ENCODE measurements at places on chromosomes 3 and 15.

- DNase-seq = no peak
Observed at GRCh38 chr15:83358972-83359564, 74.6 kb upstream of the BNC1 start.

DNA sequence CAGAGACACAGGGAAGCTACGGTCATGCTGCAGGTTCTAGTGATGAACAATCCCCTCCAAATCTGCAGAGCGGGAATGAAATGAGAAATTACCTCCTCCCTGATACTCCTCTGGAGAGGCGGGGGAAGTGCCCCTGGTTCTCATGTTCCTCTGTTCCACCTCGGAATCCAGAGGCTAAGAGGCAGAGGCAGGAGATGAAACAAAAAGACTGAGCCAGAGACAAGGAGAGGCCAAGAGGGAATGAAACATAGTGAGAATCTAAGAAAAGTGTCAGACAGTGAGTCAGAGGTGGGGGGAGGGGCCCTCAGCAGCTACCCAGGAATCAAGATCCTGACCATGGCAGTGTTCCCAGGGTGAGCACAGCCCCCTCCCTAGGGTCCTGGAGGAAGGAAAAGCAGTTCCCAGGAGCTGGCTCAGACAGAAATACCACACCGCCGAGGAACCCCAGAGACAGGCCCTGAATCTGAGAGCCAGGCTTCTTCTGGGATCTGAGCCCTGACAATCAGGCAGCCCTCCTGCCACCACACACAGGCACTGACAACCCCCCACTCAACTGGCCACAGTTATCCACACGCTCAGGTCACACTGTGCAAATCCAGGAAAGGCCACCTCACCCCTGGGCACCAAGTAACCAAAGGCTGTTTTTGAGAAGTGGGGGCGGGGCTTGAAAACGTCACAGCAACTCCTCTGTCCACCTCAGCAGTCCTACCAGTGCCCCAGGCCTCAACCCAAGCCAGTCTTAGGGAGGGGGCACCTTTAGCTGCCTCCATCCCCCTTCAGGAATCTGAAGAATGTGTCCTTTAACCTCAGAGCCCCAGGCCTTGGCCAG, 2.4 kb downstream of the CSRNP1 start:
- no peak for DNase-seq

DNA sequence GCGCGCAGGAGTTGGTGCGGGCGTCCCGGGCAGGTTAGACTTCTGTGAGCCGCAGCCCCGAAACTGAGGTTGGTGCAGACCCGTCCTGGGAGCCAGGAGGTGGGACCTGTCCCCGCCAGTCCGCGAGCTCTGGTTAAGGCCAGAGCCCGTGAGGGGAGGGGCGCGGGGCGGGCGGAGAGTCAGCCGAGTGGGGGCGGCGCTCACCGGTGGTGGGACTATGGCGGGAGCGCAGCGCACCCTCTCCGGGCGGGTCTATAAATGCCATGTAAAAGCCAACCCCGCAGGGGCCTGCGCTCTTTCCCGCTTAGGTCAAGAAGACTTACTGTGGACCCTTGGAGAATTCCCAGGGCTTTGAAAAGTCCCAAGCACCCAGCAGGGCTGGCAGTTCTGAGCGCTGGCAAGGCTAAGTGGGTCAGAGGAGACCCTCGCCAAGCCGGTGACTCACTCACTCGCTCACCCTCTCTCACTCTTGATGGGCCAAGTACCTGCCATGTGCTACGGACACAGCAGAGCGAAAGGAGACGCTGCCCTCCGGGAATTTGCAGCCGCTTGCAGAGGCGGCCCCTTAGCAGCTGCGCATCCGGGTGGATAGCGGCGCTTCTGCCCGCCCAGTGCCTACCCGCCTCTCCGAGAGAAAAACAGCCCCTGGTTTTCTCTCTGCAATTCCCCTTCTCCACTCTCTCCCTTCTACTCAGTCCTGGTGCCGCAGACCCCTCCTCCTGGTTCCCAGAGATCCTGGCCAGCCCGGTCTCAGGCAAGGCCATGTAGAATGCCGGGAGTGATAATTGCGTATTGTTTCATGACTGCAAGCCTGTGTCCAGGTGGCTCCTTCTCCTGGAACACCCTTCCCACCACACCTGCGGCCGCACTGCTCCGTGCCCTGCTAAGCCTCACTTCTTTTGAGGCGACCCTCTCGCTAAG, at the start of gene ALDH1L1:
ALDH1L1 (minus strand) TSS at position 110 of the 921 bp plus-strand sequence. CDS start 19,607 bp downstream, outside the sequence.
- peak; percentile 58 for DNase-seq

- DNase-seq = no peak
Observed at GRCh38 chr15:45048794-45049631, 26.0 kb downstream of the SORD start.

- DNase-seq = no peak
Observed at GRCh38 chr3:16500093-16500492, 13.4 kb downstream of the RFTN1 start.

- no peak for DNase-seq
Observed at GRCh38 chr15:43408789-43409188, 37.9 kb downstream of the TUBGCP4 start.

DNA sequence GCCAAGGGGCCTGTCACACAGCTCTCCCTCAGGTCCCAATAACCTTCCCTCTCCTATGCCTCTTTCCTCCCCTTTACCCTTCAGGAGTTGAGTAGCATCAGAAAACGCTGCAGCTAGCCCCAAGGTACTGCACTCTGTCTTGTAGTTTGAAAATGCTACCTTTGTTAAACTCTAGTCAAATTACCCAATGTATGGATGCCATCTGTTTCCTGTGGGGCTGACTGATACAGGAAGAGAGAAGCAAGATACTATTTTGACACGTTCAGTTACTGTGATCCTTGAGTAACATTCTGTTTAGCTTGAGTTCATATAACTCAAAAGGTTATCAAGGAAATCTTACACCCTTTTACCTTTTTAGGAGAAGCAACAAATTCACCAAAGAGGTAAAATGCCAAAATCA, 493.1 kb downstream of the FHIT start:
- DNase-seq = no peak

- DNase-seq = no peak
Observed at GRCh38 chr3:64928683-64929082, 240.9 kb upstream of the ADAMTS9 start.

DNA sequence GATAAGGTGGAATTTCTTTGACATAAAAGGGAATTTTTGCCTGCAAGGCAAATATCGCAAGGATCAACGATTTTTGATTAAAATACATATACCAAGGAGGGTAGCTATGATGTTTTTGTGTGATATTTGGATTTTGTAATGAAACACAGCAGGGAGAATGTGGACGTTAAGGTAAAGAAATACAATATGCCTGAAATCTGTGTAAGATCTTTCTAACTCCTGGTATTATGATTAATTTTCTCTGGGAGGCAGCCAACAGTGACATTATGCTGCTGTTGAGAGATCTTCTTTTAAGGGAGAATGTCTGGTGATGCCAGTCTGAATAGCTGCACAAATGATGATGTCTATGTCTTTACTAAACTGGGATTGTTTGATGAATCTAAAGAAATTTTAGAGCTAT, 972.2 kb downstream of the SQOR start:
- no peak for DNase-seq
